ENCODE measurements at places on chromosomes 4 and X.

- no peak for DNase-seq
Measured at GRCh38 chr4:59834943-59835342, 1365.2 kb upstream of the ADGRL3 start.

DNA sequence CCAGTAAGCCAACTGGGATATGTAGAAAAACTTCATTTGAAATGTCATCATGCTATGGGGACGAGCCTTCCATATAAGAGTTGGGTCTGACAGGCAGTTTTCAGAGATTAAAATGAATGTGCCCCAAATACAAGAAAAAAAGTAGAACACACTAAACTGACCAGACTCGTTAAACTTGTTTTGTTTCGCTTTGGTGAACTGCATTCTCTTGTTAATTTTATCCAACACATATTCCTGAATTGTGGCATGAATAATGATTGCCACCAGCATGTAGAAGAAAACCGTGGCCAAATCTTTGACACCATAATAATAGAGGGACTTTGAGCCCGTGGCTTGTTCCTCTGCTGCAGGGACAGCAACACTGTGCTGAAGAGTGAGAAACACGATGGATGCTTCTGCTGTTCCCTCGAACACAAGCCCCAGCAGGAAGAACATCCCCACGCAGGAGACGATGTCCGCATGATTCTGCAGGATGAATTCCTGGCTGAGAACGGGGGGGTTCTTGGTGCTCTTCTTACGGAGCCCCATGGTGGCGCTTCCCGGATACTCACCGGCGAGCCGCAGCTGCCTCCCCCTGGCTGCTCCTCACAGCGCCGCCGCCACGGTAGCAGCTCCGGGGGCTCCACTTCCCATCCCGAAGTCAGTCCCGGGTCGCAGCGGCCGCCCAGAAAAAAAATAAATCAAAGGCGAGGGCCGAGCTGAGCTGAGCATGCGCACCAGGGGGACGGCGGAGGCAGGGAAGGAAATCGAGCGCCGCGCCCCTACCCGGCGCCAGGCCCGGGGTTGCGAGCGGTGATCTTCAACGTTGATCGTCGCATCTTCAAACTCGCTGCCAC lies at the start of gene TRAM1L1:
TRAM1L1 (minus strand) TSS at position 711 of the 836 bp plus-strand sequence; CDS start at position 528, 183 bp downstream.
- peak; percentile 94 for DNase-seq

GRCh38 chrX:16487620-16488385 lies 162.2 kb upstream of the S100G start:
- no peak for DNase-seq

- no peak for DNase-seq
Measured at GRCh38 chr4:144189121-144189520, 48.6 kb upstream of the GYPA start.

GRCh38 chrX:17882680-17883079 lies 21.6 kb upstream of the RAI2 start:
- DNase-seq: no peak
